ENCODE measurements at places on chromosomes 1 and 21.

- no peak for DNase-seq
Measured at GRCh38 chr1:42157667-42158066, 4.5 kb downstream of the GUCA2B start.

DNA sequence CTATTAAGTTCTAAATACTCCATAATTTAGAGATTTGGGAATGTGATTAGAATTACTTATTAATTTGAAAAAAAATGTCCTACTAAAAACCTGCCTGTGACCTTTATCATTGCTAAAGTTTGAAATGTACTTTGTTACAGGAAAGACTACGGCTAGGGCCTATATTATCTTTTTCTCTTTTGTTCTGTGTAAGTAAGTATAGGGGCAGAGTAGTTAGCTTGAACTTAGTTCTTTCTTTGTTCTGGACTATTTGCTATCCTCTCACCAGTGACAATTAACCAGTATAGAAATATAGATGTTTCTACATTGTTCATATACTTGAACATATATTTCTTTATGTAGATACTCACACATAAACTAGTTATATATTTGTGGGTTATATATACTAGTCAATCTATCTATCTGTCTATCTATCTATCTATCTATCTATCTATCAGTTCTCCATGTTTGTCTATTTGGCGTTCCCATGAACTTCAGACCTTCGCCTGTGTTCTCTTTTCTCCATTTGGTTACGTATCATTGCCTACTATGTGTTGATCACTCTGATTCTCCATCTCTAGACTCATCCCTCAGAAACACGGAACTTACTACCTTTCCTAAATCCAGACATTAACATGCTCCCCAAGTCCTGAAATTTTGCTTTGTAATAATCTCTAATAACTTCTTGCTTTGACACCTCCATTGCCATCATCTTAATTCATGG lies 3.3 kb downstream of the PTPRC start:
- DNase-seq, result no peak

DNA sequence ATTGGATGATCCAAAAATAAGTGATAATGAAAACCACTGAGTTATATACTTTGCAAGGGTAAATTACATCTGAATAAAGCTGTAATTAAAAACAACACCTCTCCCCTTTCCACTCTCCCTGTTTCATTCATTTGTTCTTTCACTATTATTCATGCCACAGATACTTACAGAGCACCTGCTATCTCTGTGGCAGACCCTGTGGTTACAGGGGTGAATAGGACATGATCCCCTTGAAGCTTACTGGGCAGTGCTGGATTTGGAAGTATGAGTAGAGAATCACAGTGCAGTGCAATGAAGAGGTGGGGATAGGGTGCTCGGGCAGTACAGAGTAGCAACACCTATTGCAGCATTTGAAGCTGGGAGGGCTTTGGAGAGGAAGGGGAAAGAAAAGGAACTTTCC lies 21.7 kb downstream of the ARV1 start:
- no peak for DNase-seq

DNA sequence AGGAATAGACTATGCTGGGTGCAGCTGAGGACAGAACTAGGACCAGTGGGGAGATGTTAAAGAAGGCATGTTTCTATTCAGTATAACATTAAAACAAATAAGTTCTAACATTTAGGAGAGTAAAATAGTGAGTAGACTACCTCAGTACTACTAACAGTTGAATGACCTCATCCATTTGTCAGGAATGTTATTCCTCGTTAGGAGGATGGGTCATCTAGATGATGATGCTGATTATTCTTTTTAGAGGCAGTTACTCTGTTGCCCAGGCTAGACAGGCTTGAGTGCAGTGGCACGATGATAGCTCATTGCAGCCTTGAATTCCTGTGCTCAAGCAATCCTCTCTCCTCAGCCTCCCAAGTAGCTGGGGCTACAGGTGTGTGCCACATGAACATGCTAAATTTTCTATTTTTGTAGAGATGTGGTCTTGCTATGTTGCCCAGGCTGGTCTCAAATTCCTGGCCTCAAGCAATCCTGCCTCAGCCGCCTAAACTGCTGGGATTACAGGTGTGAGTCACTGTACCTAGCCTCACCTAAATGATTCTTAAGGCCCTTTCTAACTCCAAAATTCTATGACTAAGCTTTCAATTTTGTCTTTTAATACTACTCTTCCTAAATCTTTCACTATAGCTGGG lies 9.3 kb downstream of the EEIG2 start:
- no peak for DNase-seq

DNA sequence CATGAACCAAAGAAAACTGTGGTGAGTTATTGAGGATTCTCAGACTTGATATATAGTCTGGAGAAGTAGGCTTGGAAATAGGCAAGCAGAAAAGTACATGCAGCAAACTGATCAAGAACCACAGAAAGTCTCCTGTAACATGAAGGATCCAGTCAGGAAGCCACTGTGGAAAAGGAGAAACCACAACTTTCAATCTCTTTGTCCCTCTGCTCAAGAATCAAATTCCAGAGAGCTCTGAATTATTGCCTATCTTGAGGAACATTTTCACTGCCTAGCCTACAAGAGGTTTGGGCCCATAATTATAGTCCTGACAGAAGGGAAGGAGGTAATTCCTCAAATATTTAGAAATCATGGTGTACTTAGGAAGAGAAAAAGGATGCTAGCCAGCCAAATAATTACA lies 43.0 kb upstream of the ADAMTS1 start:
- DNase-seq, result no peak

DNA sequence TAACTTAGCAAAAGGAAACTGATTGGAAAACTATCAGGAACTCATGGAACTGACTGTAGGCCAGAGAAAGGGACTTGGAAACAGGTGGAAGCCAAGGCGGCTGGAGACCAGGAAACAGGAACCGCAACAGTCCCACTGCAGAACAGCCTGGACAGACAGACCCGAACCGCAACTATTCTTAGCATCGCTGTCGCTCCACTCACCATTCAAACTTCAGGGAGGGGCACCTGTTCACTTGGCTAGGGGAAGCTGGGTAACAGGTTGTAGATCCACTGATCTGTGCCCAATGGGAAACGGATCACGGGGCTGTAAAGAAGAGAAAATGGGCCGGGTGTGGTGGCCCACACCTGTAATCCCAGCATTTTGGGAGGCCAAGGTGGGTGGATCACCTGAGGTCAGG lies 61.9 kb downstream of the CLSTN1 start:
- DNase-seq, result no peak

Measured in stimulated activated CD4-positive, alpha-beta T cell treated with anti-CD3 and anti-CD28 coated beads, Interleukin-4, amount 100 ng/mL, for 1 hour (primary cell).